ENCODE measurements at places on chromosomes 13 and 19.

GRCh38 chr19:49823472-49823871 is 5.4 kb downstream of the MED25 start:
- DNase-seq = no peak

GRCh38 chr13:25686831-25687470 is 315.2 kb downstream of the ATP8A2 start:
- no peak for DNase-seq

- DNase-seq = no peak
Observed at GRCh38 chr13:98033277-98034247, 80.1 kb downstream of the IPO5 start.

GRCh38 chr19:42216653-42217519 is 591 bp downstream of the DEDD2 start:
- no peak for DNase-seq

GRCh38 chr19:741506-742131 is 9.3 kb upstream of the MISP start:
- DNase-seq = no peak

DNA sequence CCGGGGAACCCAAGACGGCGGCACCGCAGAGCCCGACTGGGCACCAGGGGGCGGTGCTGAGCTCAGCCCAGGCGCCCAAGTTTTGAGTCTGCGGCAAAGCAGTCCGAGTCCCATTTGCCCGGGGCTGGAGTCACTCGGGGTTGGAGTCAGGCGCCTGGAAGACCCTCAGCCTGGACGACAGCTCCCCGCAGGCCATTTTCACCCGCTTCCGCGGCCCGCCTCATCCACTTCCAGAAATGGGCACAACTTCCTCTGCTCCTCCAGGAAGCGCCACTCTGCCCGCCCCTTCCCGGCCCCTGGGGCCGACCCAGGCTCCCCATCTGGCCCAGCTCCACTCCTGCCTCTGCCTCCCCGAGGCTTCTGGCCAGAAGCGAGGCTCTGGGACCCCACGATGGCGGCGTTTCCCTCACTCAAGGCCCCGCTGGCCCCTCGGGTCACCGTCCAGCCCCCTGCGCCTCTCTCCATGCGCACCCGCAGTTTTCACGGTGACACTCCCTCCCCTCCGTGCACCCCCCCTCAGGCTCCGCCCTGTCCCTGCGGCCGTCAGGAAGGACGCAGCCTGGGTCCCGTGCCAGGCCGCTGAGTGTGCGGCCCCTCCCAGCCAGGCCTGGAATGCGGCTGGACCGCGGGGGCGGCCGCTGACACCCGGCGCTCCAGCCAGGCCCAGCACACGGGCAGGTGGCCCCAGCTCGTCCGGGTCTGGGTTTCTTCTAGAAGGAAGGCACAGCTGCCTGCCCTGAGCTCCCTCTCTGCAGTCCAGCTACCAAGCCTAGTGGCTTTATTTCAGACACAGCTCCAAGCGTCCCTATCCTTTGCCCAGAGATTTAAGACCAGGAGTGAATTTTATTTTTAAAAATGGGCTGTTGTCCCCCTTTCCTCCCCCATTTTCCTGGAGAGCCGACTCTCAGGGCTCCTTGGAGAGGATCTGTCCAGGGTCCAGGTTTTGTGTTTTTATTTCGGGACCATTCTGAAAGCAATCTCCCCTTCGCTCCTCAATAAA is 4.7 kb downstream of the SERTAD1 start:
- peak; percentile 91 for DNase-seq

- DNase-seq = no peak
Observed at GRCh38 chr13:62781866-62782265, 1366.2 kb upstream of the PCDH20 start.

DNA sequence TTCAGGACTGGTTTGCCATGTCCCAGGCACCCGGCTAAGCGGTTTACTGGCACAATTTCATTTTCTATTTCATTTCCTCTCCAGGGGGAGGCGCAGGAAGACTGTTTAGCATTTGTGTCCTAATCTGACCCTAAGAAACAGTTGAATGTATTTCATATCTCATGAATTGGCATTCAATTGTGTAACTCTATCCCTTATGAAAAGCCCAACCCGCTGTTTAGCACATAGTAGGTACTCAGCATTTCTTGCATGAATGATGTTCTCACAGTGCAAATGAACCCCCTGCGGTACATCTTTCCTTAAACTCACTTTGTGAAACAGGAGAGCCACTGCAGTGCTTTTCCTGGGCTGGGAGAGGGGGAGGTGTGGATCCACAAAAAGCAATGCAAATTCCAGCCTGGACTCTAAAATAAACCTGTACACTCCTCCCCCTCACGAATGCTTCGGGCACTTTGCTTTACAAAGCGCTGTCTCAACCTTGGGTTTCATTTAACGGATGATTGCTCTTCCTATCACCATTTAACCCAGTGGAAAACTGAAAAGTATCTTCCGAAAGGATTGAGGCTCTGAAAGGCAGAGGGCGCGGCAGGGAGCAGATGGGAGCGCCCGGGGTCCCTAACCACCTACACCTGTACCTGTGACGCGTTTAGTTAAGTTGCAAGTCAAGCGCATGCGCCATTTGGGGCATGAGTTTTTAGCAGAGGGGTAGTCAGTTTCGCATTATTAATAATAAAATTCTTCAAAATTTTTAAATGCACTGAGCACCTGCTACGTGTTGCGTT is 1.2 kb upstream of the EEF2 start:
- DNase-seq = peak; percentile 80

DNA sequence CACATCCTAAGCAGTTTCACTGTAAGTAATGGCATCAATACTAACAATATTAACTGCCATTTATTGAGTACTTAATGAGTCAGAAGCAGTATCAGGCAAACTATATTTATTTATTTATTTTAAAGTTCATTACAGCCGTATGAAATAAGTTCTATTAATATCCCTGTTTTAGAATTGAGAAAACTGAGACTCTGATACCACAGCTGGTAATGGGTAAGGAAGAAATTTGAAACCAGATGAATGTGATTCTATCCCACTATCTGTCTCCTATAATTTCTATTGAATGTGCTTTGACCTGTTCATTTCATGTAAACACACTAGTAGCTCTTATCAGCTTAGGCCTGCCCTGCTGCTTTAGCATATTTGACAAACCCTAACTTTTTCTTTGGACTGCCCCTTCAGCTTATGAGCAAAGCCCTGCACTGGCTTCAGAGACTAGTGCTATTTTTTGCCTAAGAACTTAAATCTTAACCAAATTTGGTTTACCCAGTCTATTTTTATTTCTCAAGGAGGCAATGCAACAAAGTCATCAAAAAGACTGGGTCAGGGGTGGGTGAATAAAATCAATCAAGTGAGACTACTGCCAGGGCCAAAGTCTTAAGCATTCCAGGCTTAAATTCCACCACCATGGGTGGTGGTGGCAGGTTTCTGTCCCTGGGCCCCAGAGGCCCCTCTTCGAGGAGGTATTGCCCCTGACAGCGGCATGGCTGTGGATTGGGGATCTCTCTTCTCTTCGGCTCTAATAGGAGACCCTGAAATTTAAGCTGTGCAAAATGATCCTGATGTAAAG is 143.4 kb downstream of the DLEU7 start:
- DNase-seq = no peak

- DNase-seq = no peak
Observed at GRCh38 chr13:32473650-32474049, 45.7 kb upstream of the N4BP2L1 start.

DNA sequence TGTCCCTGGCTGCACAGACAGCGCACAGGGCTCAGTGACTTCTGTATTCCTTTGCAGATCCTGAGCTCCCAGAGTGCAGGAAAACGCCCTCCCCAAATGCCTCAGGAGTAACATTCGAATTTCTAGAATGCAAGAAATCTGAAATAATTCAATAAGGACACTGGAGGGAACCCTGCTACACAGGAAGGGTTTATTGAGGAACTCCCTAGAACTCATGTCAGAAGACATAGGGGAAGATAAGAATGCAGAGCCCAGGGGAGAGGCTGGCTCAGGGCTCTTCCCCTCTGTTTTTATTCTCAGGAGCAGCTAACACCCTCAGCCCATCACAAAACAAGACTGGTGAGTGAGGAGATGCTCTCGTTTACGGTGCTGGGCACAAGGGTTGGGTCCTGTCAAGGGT is 6.8 kb downstream of the LILRA1 start:
- no peak for DNase-seq

DNA sequence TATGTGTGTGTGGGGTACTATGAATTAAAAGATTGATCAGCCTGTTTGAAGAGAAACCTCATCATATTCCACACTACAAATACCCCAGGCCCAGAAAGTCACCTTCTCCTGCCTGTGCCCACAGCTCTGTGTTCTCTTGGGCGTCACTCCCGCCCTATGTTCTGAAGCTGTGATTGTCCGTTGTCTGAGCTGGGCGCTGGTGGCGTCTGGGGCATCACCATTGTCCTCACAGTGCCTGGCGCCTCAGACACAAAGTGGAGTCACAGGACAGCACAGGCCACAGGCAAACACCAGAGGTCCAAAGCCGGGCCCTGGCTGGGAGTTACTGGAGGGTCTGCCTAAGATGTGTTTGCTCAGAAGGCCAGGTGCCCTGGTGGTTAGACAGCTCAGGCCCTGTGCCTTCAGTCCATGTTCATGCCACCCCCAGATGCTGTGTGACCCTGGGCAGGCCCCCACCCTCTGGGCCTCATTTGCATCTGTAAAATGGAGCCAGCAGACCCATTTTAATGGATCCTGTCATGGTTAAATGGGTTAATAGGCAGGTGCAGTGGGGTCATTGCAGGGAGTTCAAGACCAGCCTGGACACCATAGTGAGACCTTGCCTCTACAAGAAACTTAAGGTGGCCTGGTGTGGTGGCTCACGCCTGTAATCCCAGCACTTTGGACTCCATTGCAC is 34.5 kb downstream of the DNM2 start:
- no peak for DNase-seq

GRCh38 chr13:107441279-107441678 is 774.1 kb downstream of the LIG4 start:
- DNase-seq = no peak

GRCh38 chr19:2282062-2282861 is at the start of gene PEAK3:
Gene PEAK3 (minus strand): TSS chr19:2282175. CDS start chr19:2280931, 1,244 bp downstream.
- DNase-seq = no peak

- no peak for DNase-seq
Observed at GRCh38 chr13:23921451-23921888, 24.2 kb upstream of the C1QTNF9B start.

DNA sequence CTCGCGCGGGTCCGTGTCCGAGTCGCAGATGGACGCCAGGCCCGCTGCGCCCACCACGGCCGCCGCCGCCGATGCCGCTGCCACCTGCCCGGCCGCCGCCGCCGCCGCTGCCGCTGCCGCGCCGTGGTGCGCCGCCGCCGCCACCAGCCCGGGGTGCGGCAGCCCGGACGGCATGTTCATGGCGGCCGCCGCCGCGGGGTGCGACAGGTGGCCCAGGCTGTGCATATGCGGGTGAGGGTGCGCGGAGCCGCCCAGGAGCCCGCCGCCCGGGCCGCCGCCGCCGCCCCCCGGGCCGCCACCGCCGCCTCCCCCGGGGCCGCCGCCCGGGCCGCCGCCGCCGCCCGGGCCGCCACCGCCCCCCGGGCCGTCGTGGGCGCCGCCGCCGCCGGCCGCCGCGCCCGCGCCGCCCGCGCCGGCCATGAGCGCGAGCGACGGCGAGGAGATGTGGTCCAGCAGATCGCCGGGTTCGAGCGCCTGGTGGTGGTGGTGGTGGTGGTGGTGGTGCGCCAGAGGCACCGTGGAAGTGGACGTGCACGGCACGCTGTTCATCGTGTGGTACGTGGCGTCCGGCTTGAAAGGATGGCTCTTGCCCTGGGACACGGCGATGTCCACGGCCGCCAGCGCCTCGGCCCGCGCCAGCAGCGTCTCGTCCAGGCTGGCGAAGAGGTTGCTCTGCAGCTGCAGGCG is 1.3 kb downstream of the POU4F1 start:
- no peak for DNase-seq

DNA sequence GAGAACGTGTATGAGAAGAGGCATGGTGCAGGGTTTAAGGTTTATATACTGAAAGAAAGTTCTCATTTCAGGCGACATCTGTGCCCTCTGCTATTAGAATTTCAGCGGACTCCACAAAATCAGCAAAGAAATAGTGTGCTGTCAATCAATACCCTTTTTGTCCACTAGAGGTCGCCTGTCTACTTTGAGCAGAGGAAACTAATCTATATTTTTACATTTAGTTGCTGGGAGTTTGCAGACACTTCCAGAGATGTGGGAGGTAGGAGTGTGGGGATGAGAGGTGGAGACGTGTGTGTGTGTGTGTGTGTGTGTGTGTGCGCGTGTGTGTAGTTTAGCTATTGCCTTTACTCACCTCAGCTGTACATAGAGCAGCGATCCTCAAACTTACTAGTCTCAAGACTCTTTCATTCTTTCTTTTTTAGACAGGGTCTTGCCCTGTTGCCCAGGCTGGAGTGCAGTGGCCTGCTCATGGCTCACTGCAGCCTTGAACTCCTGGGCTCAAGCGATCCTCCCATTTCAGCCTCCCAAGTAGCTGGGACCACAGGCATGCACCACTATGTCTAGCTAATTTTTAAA is 9.7 kb downstream of the INAFM1 start:
- peak; percentile 64 for DNase-seq

DNA sequence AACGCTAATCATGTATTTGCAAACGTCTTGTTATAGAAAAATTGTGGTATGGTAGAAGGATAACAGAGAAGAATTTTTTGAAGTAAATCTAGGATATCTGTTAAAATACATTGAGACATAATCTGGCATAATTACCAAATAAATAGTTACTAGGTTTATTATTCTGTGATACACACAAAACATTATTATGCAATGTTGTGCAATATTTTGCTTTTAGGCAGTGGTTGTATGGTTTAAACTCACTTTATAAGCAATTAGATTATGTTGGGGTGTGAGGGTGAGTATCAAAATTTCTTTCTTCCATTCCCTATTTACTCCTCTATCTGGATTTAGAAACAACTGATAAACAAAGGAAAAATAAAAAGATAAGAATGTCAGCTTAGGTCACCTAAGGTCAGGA is 385.6 kb downstream of the SLITRK6 start:
- DNase-seq = no peak

DNA sequence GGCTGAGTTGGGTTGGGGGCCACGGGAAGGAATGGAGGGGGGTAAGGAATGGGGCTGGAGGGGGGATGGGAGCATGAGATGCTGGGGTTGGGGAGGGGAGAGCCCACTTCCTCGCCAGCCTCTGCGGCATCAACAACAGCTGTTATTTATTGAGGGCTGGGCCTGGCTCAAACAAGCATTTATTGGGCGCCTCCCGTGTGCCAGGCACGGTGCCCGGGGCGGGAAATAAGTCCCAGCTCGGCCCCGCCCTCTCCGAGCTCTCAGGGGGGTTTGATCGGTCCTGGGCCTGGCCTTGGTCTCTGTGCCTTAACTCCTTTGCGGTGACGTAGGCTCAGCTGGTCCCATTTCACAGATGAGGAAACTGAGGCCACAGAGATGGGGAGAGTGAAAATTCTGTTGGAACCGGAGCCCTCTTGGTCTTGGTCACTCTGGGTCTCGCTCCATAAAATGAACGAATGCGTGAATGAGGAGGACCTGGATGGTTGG is 919 bp upstream of the ADAMTS10 start:
- DNase-seq = no peak

- DNase-seq = no peak
Observed at GRCh38 chr19:1313695-1314613, 28.3 kb downstream of the EFNA2 start.

DNA sequence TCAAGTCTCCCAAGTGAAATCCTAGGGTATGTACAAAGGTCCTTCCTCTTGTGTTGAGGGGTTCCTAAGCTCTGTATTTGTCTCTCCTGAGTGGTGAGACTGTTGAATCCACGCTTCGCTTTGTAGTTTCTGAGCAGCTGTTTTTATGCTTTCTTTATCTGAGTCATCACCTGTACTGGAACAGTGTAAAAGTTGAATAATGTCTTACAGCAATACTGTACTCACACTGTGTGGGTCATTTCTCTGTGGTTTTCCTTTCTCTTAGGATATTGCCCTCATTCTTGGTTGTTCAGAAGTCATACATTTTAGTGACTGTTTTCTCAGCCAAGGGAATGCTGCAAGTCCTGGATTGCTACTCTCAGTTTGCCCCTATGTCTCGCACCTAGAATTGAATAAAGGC is 1596.6 kb downstream of the SLITRK5 start:
- no peak for DNase-seq
